Fibroblast of skin of abdomen (primary cell): ENCODE measurements at places on chromosomes 2 and 18.

GRCh38 chr2:234091432-234091879, 41.0 kb downstream of the SPP2 start:
- DNase-seq: no peak

GRCh38 chr2:179837408-179837807, 24.0 kb downstream of the ZNF385B start:
- DNase-seq: peak; percentile 38

DNA sequence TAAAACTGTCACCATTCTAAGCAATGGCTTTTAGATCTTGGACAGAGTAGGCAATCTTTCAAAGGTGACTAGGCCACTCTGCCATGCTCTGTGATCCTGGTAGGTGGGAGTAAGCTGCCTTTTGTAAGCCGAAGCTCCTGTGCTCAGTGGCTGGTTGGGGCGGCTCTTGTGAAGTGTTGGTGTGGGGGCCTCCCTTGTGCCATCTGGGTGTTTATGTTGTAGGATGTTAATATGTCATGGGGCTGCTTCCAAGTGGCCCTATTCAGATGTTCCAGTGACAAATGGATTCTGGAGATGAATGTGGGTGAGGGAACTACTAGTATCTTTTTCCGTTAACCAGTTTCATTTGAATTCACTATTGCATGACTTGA, 116.8 kb upstream of the SPRED2 start:
- no peak for DNase-seq

DNA sequence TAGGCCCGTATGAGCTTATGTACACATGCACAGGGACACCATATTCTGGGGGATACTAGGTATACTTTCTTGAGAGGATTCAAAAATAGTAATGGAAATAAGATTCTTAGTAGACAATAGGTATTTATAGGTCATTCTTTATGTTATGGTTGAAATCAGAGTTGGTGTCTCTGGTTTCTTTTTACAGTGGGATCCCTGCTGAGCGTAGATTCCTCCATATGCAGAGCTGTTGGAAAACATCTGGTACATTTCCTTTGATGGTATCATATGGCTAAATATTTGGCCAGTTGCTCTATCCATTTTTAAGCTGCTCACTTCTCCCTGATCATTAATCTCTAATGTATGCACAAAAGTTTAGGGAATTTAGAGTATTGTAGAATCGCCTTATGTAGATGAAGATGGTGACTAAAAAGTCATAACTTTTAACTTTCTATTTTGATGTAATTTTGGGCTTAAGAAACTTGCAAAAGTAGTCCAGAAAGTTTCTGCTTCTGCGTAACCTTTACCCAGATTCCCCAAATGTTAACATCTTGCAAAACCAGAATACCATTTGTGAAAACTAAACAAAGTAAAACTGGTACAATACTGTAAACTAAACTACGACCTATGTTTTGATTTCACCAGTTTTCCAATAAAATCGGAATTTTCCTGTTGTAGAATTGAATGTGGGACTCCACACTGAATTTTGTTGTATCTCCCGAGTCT, 5.4 kb downstream of the ARHGAP28 start:
- DNase-seq: peak; percentile 66

DNA sequence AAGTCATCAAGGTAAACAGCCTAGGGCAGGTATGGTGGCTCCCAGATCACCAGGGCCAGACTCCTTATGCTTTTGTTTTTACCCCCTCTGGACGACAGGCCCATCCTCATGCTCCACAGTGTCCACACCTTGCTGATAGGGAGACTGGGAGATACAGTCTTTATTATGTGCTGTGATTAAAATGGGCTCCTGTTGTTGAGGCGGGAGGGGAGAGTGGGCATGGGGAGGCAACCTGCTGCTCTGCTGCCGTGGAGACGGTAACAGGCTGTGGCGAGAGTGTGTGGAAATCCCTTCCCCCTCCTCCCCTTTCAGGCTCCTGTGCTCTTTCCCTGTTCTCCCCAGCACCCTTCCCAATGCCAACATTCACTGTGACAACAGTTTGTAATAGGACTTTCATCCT, 38.2 kb upstream of the PNO1 start:
- no peak for DNase-seq

DNA sequence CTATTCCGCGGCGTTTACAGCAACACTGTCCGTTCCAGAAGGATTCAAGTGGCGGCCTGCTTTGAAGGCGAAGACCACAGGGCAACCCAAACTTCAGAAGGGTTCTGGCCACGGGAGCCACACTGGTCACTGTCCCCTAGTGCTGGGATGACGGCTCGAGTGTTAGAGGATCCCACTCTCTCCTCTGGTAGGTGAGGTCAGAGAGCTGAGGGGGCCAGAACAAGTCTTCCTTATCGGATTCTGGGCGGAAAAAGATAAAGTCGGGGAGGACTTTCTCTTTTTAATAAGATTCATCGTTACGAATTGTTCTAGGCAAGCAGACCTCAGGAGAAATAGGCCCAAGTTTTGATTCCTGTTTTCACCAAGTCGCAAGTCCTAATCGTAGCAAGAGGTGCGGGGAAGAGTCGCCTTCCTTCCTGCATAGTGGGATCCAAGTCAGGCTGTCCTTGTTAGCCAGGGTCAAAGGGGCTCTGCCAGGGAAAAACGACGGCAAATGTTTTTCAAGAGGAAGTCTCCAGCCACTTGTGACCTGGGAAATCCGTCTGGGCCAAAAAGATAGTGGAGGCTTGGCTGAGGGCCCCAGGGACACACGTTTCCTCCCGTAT, 864 bp upstream of the MYL12A start:
- DNase-seq: no peak

GRCh38 chr2:8378016-8378810, 303.6 kb upstream of the ID2 start:
- DNase-seq: no peak

- DNase-seq: peak; percentile 27
Measured at GRCh38 chr2:101698014-101698843, 722 bp downstream of the MAP4K4 start.

DNA sequence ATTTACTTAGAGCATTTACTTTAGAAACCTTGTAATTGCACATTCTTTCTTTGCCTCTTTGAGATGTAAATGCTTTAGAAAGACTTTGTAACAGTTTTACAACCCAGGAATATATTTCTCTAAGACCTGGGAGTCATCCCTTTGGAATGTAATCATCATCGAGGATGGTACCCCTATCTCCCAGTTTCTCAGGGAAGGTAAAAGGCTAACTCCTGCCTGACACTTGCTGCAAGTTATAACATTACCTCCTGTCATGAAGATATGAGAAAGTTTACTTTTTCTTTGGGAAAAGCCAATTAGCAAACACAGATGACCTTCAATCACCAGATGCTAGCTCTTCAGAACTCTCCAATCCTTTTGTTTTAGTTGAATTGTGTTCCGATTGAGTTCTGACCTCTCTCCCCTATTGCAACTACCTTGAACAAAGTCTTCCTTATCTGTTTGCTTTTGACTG, 420.3 kb upstream of the FSIP2 start:
- no peak for DNase-seq

DNA sequence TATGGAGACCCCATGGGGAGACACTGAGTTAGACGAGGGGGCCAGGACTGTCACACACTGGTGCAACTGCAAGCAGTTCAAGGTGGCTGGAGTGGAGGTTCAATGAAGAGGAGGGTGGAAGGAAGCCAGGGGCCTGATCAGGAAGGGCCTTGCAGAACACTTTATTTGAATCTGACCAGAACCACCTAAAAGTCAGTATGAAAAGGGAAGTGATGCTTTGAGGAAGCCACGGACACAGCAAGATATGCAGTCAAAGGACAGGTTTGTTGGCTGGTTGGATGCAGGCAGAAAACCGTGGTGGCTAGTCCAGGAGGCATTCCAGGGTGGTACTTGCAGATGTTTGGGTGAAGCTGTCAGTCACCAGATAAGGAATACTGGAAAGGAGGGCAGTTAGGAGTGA, 3.5 kb upstream of the FAM124B start:
- no peak for DNase-seq

DNA sequence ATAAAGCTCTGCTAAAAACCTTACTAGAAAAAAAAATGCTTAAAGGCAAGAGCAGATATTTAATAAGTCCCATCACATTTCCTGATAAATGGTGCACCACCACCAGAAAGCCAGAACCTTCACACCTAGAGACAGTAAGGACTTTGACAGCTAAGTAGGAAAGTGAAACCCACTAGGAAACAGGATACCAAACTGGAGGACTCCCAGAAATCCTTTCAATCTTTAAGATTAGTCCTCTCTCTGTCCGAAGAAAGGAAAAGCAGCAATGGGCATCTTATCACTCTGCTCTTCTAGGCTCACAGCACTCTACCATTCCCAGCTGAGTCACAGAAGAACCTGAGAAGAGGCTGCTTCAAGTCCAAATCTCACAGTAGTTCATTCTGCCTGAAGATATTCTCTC, 3.7 kb downstream of the DYM start:
- no peak for DNase-seq

DNA sequence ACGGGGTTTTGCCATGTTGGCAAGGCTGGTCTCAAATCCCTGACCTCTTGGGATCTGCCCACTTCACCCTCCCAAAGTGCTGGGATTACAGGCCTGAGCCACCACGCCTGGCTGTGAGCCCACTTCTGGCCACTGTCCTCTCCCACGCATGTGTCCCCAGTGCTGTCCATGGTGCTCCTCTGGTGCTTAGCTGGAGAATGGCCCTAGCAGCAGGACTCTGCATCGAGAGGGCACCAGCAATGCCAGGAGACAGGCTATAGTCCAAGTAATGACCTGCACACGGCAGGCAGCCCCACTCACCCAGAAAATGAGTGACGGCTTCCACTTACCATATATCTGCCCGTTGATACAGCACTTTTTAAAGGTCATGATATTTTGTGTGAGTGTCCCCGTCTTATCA, 66.3 kb upstream of the NARS1 start:
- no peak for DNase-seq

DNA sequence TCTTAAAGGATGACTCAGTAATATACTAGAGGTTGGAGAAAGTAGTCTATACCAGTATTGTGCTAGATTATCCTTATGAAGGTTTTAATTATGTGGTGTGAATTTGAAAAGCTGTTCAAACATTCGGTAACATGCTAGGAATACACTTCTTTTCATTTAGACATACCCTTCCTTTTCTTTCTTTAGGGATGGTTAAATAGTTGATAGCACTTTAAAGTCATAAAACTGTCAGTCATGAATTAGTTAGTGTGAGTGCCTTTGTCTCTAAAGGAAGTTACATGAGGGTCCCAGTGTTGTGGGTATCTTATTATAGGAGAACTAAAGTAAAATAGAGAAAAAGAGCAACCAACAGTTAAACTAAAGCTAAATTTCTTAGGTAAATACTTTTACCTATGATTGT, 149.3 kb downstream of the CSRNP3 start:
- DNase-seq: no peak

DNA sequence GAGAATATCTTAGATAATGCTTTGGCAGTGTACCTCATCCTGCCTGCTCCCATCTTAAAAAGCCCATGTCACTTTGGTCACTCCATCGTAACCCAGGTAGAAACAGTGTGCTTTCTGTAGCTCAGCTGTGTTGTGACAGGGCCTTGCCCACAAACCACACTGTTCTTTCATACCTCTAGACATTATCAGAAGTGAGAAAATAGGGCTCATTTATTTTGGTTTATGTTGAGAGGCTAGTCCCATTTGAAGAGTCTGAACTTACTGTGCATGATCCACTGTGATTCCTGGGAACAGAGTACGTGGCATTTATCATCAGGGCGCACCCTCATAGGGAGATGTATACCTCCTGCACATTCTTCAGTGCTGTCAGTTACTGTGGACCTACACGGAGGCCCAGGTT, 69.7 kb downstream of the FEZ2 start:
- no peak for DNase-seq

GRCh38 chr2:168212167-168212566, 35.2 kb downstream of the STK39 start:
- DNase-seq: no peak

DNA sequence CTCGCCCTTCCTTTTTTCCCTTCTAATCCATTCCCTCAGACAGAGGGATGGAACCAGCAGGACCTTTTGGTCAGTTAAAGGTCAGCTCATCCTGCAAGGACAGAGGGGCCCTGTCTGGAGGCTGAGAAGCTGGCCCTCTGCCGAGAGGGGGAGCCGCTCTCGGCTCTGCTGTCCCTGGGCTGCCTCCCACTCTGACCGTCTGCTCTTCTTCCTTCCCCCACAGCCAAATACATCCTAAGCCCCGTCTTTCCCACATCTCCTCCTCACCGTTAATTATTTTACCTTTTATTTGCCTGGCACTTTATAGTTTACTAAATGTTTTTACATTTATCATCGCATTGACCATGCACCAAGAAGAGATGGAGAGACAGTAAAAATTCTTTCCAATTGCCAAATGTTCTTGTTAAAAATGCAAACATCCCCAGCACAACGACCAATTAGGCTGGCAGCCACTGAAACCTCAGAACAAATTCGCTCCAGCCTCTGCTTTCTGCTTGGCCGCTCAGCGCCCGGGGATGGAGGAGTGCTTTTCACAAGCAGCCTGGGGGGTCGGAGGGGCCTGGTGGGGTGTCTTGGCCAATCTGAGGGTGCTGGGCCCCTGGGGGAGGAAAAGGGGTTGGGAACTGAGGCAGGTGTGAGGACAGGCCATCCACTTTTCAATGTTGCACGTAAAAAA, 123.7 kb downstream of the TNS1 start:
- DNase-seq: no peak

- no peak for DNase-seq
Measured at GRCh38 chr2:6308986-6309385, 556.7 kb downstream of the CMPK2 start.

GRCh38 chr2:116832148-116832547, 982.3 kb upstream of the DDX18 start:
- no peak for DNase-seq

DNA sequence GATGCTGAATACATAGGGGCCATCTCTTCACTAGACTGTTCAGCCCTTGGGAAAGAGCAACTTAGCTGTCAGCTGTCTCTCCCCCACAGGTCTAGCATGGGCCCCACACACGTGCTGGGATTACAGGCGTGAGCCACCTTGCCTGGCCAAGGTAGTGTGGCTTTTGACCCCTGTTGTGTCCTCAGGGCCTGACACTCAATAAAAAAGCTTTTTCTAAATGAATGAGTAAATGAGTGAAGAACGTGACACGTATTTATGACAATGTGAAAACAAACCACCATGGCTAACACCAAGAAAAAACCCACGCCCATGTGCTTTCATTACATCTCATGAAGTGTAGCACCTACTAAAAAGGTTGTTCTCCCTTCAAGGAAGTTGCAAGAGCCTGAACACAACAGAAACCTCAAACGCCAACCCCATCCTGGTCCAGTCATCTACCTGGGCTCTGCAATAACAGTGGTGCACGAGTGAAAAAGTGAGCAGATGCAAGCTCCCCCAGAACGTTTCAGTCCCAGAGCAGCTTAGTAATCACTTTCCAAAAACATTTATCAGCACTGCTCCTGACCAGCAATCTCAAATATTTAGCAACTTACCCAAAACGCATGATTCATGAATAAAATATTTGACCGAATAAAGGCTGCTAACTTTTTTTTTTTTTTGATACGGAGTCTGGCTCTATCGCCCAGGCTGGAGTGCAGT, 3.4 kb downstream of the WDFY1 start:
- DNase-seq: peak; percentile 91

DNA sequence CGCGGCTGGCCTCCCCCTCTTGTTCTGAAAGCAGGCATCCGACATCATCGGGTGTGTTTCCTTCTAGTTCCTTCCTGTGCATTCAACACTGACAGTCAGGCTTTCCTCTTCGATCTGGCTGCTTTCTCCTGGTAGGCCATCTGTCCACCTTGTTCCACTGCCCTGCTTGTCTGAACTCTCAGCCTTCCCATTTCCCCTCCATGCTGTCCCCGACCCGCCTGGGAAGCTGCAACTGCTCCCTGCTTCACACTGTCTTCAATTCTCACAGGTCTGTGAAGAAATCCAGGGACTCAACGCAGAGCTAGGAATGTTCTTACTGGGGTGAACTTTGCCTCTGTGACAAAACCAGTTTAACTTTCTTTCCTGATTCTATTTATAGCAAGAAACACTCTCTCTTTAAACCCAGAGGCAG, 43.0 kb downstream of the KIF3C start:
- DNase-seq: no peak

- peak; percentile 36 for DNase-seq
Measured at GRCh38 chr2:96241900-96242611, 23.7 kb downstream of the TMEM127 start.
